ENCODE measurements at places on chromosomes 1 and 21.
A peak's percentile ranks its signal among the peaks of the same experiment; 100 is the strongest.

DNA sequence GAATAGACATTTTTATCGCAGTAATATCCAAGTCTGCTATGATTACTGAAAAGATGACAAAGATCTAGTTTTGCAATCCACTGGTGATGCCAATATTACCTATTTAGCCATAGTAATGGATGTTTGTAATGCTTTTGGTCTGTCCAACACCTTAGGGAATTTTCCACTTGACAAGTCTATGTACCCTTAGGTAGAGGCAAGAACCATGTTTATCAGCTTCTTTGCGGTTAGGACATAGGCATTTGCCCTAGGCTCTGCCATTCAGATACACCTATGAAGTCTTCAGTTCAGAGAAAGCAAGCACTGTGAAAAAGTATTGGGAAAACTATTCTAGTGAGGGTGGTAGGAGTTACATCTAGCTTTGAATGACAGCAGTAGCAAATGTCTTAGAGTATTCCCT is 40.2 kb upstream of the SLC35D1 start:
- no peak for DNase-seq

DNA sequence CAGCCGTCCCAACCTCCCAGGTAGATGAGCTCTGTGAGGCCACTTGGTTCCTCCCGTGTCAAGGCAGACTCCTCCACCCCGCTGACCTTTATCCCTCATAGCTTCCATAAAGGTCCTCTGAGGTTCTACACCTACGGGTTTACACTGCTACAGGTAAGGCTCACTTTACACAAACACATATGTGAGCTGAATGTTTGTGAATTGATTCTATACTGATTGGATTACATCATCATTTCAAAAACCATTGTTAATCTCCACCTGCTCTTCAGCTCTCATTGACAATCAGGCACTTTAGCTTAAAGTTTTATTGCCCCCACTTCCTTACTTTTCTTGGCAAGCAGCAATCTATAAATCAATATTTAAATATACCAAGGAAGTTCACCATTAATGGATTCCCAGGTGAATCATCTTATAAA is 12.8 kb upstream of the RGS16 start:
- DNase-seq: no peak

- peak; percentile 76 for DNase-seq
These were observed 77.9 kb downstream of the ADARB1 start for GRCh38 chr21:45152265-45152746.

GRCh38 chr21:27085387-27085786 is 118.5 kb upstream of the ADAMTS5 start:
- no peak for DNase-seq

GRCh38 chr1:245549996-245550719 is 395.4 kb downstream of the KIF26B start:
- no peak for DNase-seq

DNA sequence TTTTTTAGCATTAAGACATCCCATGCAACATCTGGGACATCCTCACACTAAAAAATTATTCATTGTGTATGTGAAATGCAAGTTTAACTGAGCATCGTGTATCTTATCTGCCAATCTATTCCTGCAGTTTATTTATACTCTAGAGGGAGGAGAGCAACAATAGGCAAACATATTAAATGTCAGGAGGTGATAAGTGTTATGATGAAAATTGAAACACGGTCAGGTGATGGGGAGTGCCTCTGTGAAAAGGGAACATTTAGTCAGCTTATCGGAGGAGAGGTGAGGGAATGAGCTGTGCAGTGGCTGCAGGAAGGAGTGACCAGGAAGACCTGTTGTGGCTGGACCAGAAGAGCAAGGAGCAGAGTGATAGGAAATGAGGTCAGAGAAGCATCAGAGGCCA is 775 bp upstream of the EFCAB14 start:
- DNase-seq: peak; percentile 33

- no peak for DNase-seq
These were observed 20.9 kb upstream of the LRP8 start for GRCh38 chr1:53348486-53349368.

DNA sequence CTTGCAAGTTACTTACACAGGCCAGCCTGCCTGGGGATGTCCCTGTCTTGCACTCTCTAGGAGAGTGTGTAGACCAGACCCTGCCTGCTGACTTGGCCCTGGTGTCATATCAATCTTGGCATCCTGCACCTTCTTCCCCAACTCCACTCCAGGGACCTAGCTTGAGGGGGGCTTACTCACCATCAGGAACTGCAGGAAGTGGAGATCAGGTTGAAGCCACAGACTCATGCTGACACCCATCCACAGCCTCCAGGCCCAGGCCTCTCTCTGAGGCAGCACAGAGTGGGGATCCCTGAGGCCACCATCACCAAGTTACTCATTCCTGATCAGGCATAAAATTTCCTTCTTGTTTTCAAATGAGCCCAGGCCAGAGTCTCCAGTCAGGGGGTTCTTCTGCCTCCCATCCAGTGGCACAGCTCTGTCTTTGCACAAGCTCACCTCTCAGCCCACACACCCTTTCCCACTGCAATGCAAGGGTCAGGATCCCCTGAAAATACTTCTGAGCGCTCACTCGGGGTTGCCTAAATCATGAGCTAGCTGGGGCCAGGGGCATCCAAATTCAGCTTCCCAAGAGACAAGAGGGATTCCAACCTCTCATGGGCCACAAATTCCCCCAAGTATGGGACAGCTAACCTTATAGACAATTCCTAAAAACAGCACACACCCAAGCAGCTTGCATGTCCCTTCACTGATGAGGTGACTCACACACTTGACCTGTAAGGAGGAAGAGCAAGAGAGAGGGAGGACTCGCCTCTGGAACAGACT is 33.5 kb downstream of the CSMD2 start:
- DNase-seq: no peak

DNA sequence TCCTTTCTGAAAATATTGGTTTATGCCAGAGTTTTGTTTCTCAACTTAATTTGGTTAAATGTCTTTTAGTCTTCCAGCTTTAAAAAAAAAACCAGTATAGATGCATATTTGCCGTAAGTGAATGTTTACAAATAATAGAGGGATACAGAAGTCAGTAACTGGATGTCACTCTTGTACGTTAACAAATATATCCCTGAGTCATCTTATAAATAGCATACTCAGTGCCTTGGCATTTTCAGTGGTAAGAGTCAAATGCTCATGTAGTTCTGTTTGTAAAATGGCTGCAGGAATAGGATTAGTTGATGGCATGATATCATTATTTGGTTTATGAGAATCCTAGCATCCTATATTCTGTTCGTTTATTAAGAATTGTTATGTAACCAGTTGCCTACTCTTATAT is 55.4 kb downstream of the SPEN start:
- DNase-seq: peak; percentile 17

DNA sequence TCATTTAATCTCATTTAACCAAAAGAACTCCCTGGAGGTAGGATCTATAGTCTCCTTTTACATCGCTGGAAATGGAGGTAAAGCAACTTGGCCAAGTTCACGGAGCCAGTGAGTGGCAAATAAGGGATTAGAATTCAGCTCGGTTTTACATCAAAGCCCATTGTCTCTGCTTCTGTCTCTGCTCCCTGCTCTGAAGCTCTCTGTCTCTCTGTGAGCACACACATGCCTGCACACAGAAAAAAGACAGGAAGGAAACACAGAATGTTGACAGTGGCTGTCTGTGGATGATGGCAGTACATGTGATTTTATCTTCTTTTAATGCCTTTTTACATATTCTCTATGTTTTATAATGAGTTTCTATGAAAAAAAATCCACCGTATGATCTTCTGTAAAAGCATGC is 8.9 kb upstream of the DHRS3 start:
- no peak for DNase-seq

GRCh38 chr1:22627331-22627730 is 9.1 kb upstream of the C1QA start:
- no peak for DNase-seq

DNA sequence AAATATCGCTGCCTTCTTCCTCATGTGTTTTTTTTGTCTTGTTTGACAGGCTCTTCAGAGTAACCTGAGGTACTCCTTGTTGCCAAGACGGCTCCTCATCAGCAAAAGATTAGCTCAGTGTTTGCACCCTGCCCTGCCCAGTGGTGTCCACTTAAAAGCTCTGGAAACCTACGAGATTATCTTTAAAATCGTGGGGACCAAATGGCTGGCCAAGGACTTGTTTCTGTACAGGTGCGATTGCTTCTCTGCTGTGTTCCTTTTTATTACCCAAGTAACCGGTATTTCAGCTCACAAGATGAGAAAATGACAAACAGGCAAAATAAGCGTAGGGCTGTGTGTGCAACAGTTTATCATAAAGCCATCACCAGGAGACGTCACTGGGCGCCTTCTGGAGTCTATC is 42.4 kb downstream of the DOP1B start:
- no peak for DNase-seq

GRCh38 chr1:243343970-243344937 is 88.4 kb downstream of the SDCCAG8 start:
- DNase-seq: peak; percentile 29

GRCh38 chr1:101317590-101317989 is 80.8 kb downstream of the S1PR1 start:
- peak; percentile 21 for DNase-seq

DNA sequence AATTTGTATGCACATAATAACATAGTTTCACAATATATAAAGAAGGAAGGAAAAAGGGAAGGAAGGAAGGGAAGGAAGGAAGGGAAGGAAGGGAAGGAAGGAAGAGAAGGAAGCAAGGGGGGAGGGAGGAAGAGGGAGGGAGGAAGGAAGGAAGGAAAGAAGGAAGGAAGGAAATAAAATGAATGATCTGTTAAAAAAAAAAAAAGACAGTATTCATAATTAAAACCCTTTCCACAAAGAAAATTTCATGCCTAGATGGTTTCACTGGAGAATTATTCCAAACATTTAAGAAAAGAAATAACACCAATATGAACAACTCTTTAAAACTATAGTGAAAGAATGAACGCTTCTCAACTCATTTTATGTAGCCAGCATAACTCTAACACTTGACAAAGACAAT is 44.8 kb downstream of the CDKN2C start:
- no peak for DNase-seq

- DNase-seq: no peak
These were observed 486.1 kb upstream of the ADGRL2 start for GRCh38 chr1:81314513-81315233.

- no peak for DNase-seq
These were observed 37.1 kb downstream of the STIL start for GRCh38 chr1:47276850-47277249.

GRCh38 chr1:48555271-48555670 is 83.3 kb upstream of the SPATA6 start:
- no peak for DNase-seq

DNA sequence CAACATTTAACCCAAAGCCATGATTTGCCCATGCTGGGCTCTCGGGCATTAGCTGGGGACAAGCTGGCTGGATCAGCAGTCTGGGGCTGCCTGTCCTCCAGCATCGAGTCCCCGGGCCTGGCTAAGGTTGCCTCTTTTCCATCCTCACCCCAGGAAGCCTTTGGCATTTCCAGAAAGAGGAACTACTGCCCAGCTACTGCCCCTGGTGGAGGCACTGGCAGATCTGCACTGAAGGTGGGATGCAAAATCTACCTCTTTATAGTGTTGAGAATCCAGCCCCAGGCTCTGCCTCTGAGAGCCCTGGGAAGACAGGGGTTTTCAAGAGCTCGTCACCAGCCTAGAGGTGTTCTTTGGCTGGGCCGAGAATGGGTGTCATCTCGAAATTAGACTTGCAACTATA is 635.9 kb downstream of the MATN1 start:
- DNase-seq: no peak

- DNase-seq: peak; percentile 9
These were observed 17.0 kb downstream of the TRAF5 start for GRCh38 chr1:211343607-211344006.

DNA sequence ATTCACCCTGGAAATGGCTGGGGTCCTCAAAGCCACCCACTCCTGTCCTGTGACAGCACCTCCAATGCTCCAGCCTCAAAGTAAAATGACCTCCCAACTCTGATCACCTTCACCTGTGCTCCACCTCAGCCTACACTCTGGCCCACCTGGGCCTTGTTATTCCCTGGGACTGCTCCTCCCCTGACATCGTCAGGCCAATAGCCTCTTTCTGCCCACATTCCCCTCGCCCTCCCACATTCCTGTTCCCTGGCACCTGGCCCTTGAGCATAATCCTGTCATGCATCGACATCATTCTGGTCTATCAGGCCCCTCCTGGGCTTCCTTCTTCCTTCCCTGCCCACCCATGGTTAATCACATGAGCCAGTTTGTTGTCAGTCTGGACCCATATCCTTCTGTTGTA is 13.2 kb upstream of the BCAR3 start:
- DNase-seq: no peak

- no peak for DNase-seq
These were observed 35.8 kb downstream of the TRIM62 start for GRCh38 chr1:33146003-33146402.

DNA sequence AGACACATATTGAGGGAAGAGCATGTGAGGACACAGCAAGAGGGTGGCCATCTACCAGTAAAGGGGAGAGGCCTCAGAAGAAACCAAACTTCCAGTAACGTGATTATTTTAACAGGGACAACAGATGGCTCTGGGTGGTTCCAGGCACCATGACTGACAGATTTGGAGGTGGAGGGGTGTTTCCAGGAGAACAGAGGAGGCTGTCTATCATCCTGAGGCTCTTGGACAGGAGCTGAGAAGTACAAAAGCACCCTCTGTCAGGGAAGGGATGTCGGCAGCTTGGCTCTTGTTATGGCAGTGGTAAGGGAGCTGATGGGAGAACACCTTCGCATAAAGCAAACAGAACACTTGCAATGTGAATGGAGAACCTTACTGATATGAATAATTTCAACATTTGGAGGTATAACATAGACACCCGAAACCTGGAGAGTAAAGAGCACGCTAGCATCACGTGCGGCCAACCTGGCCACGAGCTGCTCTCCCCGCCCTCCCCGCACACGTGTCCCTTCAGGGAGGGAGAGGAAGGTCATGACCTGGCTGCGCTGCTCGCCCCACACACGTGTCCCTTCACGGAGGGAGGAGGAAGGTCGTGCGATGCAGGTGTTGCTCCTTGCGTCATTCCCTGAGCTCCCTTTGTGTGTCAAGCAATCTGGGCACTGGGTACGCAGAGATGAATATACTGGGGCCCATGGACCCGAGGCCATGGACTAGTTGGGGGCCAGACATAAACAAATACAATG is 37.5 kb upstream of the NLRP3 start:
- DNase-seq: no peak

DNA sequence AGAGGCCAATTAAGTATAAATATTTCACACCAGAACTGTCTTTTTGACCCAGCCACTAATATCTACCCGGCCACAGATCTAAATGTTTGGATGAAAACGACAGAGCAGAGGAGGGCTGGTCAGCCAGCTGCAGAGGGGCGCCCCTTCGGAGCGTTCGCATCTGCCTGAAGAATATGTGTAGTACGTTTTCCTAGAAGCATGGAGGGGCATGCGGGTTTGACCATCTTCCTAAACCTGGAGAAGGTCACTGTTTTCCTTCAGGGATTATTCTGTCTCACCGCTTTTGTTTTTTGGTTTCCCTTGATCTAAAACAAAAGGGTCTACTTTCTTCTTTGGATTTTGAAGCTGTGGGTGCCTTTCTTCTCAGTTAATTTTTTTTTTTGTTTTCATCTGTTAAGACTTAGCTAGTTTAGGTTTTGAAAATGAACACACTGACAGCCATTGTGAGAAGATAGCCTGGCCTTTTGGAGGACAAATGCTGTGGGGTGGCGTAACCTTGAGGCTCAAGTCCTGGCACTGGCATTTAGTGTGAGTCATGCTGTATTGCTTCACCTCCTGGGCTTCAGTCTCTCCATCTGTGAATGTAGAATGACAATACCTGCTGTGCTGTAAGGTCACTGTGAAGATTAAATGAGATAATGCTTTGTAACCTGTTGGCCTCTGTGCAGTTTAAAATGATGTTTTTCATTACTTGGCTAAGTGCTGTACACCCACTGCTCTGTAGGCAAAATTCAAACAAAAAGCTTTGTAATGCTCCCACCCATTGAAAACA is 74.1 kb upstream of the IRF2BP2 start:
- peak; percentile 47 for DNase-seq
